Hypothalamus (tissue), 51 donors: ENCODE measurements at places on chromosomes 6 and 20.

DNA sequence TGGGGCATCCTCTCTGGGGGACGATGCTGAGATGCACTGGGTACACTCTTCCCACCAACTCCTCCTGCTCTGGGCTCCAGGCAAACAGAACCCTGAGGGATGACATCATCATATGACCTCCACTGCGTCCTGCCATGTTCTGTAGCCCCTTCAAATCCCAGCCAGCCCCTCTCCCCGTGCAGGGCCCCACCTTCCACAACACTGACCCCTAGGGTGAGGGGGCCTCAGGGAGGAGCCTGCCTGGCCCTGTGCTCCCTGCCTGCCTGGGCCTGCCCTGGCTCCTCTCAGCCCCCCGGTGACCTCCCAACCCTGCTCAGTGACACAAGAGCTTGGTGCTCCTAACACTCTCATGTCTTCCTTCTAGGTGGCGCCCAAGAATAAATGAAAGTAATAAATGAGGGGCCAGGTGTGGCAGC, 9.6 kb upstream of the SPDEF start:
- DNase-seq = no peak

DNA sequence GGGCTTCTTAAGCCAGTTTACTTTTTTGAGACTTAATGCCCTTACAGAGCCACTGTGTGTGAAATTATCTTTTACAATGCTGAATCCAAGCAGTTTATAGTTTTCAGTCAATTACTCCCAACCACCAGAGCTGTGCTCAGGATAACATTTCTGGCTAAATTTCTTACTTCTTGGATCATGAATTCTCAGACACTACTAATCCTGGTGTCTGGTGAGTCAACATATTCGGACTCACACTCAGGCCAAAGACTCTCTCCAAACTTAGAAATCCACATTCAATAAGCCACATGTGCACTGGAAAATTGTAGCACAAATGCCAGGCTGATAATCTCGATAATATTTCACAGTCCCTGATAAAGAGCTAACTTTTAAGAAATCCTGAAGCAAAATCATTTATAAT, 49.0 kb downstream of the PTPRT start:
- DNase-seq = no peak

DNA sequence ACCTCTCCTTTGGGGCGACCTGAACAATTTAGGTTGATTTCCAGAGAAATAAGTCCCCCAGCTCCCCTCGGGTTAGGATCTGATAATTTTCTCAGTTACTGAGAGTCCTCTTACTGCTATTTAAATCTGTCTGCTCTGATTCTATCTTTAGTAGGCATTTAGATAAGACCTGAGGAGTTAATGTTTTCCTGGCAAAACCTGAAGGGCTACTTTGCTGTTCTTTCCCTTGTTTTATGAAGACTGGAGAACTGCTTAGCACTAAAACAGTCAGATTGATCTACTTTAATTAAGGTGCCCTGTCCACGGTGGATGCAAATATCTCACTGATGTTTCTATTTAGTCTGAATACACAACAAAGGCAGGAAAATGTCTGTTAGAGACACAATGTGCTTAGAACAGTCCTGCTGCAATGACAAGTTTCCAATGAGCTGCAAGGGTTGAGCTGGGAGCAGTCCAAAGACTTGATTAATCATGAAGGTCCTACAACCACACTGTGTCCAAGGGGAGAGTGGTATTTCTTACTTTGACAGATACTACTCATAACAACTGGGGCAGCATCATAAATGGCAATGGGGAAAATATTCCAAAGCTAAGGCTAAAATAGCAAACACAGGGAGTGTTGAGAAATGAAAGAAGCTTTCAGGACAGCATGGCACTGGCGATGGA, 15.7 kb downstream of the ADTRP start:
- no peak for DNase-seq

- no peak for DNase-seq
These were observed 49.9 kb downstream of the BMP5 start for GRCh38 chr6:55825402-55826051.

GRCh38 chr6:110048221-110048875, 70.2 kb downstream of the GPR6 start:
- no peak for DNase-seq

DNA sequence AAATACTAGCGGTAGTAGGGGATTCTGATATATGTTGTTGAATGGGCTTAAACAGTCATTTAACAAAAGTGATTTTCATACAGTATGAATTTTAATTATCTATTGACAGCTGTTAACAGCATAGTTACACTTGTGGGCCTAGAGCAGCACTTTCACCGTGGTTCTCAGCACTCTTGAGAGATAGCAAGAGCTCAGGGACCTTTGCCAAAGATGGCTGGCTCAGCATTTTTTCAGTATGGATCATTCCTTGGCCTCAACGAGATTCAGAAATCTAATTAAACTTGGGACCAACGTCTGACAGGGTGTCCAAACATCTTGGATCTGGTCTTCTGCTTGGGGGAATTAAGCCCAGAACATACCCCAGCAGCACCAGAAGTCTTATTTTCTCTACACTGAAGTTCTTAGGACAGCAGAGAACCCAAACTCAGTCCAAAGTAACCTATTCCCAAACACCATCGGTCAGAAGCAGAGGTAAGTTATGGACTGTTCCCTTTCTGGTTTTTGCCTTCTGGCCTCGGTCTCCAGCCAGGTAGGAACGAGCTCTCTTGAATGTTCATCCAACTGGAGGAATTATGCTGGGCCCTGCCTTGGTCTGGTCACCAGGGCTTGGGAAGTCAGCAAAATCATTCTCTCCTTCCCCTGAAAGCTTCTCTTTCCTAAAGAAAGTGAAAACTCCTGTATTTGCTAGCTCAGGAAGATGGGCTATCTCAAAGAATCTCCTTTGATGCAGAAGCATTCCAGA, 25.7 kb downstream of the PRPH2 start:
- DNase-seq = no peak

DNA sequence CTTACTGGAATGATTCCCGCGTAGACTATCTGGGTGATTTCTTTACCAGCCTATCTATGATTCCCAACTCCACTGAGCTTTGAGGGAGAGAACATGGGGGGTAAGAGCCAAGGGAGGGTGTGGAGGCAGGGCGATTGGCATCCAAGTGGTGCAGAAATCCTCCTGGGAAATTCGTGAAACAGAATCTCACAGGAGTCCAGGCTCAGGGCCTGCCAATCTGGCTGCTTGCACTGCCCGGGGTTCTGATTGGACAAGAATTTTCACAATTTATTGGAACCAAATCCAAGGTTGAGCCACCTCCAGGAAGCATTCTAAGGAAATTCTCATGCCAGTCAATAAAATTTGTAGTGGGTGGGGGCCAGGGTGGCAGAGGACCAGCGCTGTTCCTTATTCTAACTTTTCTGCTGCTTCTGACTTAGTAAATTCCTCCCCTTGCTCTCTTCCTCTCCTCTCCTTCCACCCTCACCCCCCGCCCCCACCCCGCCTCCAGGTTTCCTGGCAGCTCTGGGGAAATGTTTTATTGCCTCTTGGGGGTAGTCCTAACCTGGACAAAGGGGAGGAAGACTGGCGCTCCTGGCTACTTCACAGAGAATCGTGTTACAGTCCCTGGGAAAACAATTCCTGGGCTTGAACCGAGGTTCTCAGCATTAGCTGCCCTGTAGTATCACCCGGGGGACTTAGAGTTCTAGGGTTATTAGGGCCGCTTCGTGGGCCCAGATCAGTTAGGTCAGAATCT, 3.1 kb downstream of the BMP6 start:
- no peak for DNase-seq
